ENCODE measurements at places on chromosomes 6 and 20.

DNA sequence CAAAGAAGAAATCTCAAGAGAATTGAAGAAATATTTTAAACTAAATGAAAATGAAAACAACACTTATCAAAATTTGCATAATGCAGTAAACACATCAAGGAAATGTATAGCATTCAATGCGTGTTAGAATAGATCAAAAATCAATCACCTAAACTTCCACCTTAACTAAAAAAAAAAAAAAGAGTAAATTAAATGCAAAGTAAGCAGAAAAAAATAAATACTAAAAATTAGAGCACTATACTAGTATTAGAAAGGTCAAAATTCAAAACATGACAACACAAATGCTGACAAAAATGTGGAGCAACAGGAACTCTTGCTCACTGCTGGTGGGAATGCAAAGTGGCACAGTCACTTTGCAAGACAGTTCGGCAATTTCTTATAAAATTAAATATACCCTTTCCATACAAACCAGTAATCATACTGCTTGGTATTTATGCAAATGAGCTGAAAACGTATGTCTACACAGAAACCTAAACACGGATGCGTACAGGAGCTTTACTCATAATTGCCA lies 103.8 kb downstream of the KIF16B start:
- DNase-seq, result no peak

DNA sequence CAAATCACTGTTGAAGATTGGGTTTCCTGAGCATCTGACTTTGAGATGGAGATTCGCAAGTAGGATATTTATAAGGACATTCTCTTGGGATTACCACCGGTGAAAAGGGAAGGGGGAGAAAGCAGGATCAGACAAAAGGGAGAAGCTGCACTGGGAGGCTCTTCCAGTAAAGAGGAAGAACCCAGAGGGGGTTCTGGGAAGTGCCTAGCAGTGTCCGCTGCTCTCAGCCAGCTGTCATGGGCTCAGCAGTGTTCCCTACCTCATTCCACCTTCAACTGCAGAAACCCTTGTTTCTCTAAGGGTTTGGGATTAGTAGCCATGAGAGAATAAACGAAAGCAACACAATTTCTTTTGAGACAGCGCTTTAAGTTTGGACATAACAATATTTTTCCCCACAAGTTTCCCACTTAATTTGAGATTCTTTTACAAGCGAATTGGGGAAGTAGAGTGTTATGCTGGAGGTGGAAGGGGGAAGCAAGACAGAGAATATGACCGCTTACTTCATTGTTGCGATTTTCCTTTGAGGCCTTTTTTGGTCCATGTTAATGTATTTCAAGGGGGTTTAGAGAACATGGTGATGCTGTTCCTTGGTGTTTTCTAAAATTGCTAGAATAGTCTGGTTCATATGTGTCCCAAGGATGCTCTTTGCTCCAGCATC lies 154.5 kb upstream of the SCGN start:
- no peak for DNase-seq

GRCh38 chr6:134400941-134401340 lies 83.0 kb upstream of the SGK1 start:
- DNase-seq, result no peak

- no peak for DNase-seq
These were observed at the start of gene CDH22 for GRCh38 chr20:46308258-46309157. Gene CDH22, minus strand, starts transcription at chr20:46308498. Its CDS starts 57,204 bp downstream, at chr20:46251294.

DNA sequence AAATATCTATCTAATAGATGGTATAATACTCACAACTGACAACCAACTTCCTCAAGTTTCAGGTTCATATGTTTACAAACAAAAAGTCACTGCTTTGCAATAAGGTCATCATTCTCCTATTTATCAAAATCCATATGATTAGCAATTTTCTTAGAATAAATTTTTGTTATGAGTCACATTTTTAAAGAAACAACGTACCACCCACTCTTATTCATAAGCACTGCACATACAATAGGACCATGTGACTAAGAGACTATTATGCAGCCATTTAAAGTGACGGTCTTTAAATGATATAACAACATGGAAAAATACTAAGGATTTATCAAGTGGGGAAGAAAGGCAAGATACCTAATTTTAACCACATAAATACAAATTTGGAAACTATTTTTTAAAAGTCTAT lies 40.0 kb downstream of the REPS1 start:
- DNase-seq, result no peak

- no peak for DNase-seq
These were observed 61.4 kb upstream of the MANEA start for GRCh38 chr6:95515975-95516374.

- DNase-seq, result no peak
These were observed 82.1 kb upstream of the SLCO4A1 start for GRCh38 chr20:62560162-62560561.

GRCh38 chr6:105014448-105014847 lies 57.5 kb downstream of the LIN28B start:
- DNase-seq, result no peak

GRCh38 chr20:11245431-11245830 lies 571.6 kb upstream of the JAG1 start:
- DNase-seq, result no peak

DNA sequence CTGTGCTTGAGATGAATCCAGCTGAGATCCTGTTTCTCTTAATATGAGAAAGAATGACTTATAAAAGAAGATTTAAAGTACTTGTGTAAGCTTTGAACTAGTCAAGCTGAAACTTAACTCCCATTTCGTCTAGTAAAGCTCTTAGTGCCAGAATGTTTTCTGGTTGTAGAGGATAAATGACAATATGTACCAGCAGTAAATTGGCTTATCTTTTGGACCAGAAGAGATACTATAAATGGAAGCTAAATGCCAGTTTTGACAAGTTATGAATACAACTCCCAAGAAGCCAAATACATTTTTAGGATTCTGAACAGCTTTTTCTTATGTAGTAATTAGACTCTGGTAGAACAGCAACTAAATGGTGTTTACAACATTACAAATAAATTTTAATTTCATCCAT lies 608.7 kb downstream of the EYS start:
- DNase-seq, result no peak

DNA sequence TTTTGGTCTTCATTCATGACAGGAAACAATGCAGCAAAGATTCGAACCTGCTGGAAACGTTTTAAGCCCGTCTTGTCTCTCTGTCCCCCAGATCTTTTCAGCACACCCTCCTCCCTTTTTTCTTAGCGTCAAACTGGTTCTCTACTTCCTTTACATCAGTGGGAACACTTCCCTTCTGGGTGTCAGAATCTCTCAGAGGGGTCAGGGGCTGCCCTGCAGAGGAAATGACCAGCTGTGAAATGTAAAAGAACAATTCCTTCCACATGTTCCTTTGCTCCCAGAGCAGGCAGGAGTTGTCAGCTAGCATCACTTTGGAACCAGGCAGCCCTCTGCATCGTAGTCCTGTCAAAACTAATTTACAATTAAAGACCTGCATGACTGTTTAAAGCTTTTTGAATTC lies 619.0 kb downstream of the TFAP2A start:
- peak; percentile 11 for DNase-seq

DNA sequence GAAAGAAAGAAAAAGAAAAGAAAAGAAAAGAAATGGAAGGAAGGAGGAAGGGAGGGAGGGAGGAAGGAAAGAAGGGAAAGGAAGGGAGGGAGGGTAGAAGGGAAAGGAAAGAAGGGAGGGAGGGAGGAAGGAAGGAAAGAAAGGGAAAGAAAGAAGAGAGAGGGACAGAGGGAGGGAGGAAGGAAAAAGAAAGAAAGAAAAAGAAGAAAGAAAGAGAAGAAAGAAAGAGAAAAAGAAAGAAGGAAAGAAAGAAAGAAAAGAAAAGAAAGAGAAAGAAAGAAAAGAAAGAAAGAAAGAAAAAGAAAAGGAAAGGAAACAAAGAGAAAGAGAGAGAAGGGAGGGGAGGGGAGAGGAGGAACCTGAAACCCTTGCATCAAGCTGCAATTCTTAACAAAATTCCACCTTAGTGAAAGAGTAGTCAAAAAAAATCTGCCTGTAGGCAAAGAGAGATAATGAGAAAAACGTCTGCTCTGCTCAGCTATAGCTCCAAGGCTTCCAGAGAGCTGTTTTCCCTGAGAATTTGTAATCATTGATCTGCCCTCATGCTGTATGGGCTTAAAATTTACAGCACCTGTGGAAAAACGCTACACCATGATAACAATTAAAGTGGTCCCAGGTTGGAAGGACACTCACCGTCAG lies 16.7 kb upstream of the MYCT1 start:
- no peak for DNase-seq

DNA sequence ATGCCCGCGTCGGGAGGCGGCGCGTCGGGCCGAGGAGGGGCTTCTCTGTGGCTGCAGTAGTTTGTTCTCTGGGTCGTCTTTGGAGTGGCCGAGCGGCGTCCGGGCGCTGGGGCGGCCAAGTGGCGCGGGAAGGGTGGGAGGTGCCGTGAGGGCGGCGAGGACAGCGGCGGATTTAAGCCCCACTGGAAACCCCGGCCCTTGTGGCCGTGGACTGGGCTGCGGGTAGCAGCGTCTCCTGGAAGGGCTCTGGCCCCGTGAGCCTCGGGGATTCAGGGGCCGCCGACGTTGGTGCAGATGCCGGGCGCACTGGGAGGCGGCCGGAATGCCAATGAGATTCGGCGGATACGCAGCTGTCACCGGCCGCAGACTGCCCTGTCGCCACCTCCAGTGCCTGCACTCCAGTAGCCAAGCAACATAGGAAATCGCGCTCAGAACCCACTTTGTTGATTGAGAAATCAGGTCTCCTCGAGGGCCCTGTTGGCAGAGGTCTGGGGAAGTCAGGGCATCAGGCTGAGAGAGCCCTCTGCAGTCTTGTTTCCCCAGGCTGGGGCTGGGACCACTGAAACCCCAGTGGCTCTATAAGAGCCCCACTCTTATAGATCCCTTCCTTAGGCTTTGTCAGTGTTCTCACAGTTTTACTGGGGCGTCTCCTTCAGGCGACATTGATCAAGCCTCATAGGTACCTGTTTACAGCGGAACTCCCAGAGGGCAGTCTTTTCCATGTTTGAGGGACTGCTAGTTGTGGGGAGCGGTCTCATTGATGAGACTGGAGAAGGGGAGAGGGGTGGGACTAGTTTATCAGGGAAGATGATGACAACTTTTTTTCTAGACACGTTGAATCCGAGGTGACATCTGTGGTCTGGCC lies 642 bp downstream of the GZF1 start:
- DNase-seq, result peak; percentile 13

DNA sequence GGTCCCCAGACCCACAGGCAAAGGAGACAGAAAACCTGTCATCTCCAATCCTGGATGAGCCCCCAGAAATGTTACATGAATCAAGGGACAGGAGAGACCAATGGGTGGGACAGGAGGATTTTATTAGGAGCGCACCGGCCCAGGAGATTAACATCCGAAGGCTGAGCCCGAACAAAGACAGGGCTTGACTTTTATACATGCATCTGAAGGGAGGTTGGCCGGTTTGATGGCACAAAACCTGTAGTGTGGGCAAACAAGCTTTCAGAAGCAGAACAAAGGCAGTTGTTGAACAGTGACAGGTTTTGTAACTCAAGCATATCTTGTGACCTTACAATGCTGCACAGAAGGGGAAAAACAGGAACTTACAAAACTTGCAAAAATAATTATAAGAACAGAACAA lies 83.9 kb upstream of the GPR6 start:
- no peak for DNase-seq

DNA sequence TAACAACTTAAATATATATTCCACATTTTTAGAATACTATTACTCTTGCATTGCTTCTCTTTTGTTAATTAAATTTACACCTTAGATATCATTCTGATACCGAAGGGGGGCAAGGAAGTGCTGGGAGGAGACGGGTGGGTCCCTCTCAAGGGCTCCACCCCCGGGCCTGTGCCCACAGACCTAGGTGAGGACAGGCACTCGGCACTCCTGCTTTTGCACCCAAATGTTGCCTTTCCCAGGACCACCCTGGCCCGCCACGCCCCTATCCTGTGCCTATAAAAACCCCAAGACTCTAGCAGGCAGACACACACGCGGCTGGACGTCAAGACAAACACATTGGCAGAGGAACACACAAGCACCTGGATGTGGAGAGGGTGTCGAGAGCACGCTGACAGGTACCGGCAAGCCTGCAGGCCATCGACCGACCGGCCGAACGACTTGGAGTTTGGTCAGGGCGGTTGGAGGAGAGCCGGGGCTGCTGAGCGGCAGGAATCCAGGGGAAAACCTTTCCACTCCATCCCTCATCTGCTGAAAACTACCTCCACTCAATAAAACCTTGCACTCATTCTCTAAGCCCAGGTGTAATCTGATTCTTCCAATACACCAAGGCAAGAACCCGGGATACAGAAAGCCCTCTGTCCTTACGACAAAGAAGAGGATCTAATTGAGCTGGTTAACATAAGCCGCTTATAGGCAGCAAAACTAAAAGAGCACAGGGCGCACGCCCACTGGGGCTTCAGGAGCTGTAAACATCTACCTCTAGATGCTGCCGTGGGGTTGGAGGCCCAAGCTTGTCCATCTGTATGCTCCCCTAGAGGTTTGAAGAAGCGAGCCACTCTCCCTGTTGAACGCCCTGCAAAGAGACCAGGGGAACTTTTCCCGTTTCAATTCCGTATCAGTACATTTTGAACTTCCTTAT lies 197.4 kb upstream of the PRSS16 start:
- no peak for DNase-seq

DNA sequence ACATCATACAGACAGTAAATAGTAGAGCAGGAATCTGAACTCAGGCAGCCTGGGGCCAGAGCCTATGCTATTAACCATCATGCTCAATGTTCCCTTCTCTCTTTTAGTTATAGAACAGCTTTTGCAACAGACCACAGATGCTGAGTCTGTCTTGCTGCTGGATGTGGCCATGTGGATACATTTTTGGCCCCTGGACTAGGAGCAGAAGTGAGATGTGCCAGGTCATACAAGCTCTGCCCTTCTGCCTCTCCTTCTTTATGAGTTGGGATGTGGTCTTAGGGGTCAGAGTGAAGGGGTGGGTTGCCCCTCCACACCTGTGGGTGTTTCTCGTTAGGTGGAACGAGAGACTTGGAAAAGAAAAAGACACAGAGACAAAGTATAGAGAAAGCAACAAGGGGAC lies 14.6 kb upstream of the AARS2 start:
- no peak for DNase-seq

- DNase-seq, result no peak
These were observed 128.3 kb downstream of the FOXA2 start for GRCh38 chr20:22456109-22456508.

DNA sequence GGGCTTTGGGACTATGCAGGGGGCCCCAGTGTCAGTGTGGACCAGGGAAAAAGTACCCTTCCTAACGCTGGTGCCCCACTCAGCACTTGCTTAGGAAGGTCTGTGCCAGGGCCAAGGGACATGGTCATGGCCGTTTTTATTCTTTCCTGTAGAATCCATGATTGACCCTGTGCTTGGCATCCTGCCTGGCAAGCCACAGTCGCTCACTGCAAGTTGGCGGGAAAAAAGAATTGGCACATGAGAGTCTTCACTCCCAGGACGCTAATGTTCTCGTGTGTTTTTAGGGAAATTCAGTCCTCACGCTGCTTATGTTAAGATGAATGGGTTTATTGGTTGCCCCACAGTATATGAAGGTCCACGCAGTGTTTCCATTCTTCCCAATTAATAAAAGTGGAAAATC lies 253.4 kb downstream of the CDH4 start:
- no peak for DNase-seq
